ENCODE measurements at places on chromosomes 3 and 15. TPM values are rescaled to one million over a fixed set of nuclear protein-coding genes. Genes with fewer than 3 reads are reported as not detected.

Gene NR2E3
- total RNA-seq, result 0.18 TPM

Gene GOLGA6B
- total RNA-seq, result not detected

Gene TF
- total RNA-seq, result not detected

Gene PLA2G4F
- total RNA-seq, result not detected

Gene EXD1
- total RNA-seq, result not detected

Gene CLDN16
- 0.35 TPM for total RNA-seq

Gene GOLGA6A
- not detected for total RNA-seq

Gene ANKRD34C
- not detected for total RNA-seq

Gene SLC7A14
- 0.29 TPM for total RNA-seq

Gene WNT5A
- 46.1 TPM for total RNA-seq

Gene GPR171
- not detected for total RNA-seq

Gene UACA
- 108 TPM for total RNA-seq

Gene GPR15
- total RNA-seq, result not detected

Gene CHRM5
- total RNA-seq, result not detected

Gene PLA2G4B
- total RNA-seq, result 1.4 TPM

All from myometrial cell (primary cell).